ENCODE measurements at places on chromosomes 5 and 9.

- DNase-seq: no peak
Observed at GRCh38 chr5:98936948-98937715, 8.3 kb upstream of the CHD1 start.

DNA sequence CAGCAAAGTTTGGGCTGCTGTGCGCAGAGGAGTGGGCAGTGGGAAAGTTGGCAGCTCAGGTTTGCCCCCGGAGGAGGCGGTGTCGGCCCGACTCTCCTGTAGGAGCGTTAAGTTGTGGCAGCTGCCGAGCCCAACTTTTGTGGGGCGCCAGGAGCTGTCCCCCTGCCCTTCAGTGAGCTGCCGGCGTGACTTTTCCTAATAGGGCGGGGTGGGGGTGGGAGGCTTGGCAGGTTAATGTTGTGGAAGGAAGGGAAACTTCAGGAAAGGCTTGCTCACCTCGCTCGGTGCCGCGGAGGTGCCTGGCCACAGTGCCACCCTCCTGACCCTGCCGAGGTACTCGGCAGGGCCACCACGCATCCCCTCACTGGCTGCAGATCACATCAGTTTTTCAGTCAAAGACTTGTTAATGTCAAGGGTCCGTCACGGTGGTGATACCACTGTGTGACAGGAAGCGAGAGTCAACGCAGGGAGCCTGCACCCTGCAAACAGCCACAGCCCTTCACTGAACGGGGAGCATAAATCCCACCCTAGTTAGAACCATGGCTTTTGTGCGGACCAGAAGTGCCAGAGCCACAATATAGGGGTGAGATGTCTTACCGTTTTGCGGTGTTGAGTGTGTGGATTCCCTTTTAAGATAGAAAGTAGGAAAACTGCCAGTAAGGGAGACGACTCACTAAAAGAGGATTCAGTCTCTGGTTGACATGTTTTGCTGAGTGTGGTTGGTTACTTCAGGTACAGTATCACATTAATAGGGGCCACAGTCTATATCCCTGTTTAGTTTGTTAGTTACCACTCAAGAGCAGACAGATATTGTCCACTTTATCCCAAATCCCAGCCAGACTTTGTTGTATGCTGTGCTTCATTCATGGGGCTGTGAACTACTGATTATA is 796 bp downstream of the LNPEP start:
- peak; percentile 16 for DNase-seq

- DNase-seq: no peak
Observed at GRCh38 chr5:173758676-173759075, 129.5 kb upstream of the CPEB4 start.

- DNase-seq: no peak
Observed at GRCh38 chr9:70195456-70195855, 63.3 kb upstream of the SMC5 start.

DNA sequence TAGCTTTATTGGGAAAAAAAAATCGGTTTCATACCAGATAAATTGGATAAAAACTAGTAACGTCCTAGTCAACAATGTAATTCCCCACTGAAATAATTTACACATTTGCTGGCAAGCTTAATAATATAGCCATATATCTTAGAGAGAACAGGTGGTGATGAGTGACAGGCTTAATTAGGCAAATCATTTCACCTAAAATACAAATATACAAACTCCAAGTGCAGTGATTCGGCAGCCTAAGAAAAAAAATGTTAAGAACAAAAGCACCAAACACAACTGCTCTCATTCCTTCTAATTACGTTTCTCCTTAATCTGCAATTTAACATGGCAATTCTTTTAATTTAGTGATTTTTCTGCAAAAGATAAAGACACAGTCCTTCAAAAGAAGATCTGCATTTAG is 56.0 kb upstream of the SLC25A51 start:
- no peak for DNase-seq

GRCh38 chr5:74636149-74636548 is 4.4 kb downstream of the ENC1 start:
- no peak for DNase-seq

DNA sequence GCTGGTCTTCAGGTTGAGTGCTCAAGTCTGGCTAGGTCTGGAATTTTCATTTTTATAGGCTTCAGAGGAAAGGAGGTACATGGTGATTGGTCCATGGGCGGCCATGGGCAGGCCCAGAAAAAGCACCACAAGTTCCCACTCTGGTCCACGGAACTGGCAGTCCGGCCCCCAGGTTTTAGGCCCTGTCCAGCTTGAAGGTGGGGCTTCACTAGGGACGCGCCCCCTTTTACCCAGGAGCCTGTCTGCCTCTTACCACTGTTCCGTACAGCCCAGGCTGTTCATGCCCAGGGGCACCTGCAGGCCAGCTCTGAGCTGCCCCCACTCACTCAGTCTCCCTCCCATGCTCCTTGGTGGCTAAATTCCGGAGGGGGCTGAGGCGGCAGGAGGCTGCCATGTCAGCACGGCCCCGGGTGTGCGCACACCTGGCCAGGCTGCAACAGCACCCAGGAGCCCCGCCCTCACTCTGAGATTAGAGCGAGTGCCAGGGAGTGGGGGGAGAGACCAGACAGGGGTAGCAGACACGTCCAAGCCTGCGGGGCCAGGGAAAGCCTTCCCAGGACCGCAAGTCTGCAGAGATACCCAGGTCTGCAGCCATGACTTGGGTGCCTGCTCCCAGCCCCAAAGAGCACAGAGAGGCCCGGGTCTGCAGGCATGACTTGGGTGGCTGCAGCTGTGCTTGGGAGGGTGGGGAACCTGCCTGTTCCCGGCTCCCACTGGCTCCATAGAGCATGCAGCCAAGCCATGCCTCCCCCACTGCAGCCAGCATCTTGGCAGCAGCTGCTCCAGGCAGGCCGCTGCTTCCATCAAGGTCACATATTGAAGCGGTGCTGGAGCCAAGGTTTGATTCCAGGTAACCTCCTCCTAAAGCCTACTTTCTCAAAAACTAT is 390.2 kb upstream of the SGCD start:
- DNase-seq: no peak

DNA sequence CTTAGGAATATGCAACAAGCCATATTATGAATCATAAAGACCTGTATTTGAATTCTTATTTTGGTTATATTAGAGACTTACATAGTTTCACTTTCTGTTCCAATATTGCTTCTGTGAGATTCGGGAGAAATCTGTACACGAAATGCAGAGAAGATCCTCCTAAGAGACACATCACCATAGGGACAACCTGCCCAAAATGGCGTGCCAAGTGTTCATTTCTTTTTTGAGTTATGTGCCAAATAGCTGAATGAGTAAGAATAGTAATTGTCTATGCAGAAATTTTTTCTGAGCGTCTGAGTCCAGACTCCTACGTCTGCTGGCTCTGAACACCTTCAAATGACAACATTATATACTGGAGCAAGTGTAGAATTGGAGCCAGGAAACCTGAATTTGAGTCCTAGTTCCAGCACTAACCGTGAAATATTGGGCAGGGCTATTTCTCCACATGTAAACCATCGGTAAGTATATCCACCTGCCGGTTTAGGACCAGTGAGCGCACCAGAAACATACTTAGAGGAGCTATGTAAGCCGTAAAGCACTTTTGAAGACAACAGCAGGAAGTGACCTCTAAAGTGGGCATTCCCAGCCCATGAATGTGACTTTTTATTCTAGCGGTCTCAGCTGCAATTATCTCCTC is 163.9 kb upstream of the DMRT1 start:
- DNase-seq: no peak

DNA sequence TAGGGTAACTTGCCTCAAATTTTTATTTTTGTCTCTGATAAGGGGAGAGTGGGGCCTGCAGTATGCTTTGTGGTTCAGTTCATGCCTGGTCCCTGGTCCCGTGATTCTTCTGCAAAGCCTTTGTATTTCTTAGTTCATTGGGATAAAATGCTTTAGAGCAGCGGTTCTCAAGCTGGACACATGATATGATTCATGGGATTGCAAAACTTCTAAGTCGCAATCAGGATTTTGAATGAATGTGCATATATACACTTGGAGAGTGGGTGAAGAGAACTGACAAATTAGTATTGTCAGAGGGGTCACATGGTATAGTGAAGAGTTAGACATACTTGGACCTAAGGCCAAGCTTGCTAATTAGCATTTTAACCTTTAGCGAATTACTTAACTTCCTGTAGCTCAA is 265.4 kb upstream of the KLF9 start:
- no peak for DNase-seq

DNA sequence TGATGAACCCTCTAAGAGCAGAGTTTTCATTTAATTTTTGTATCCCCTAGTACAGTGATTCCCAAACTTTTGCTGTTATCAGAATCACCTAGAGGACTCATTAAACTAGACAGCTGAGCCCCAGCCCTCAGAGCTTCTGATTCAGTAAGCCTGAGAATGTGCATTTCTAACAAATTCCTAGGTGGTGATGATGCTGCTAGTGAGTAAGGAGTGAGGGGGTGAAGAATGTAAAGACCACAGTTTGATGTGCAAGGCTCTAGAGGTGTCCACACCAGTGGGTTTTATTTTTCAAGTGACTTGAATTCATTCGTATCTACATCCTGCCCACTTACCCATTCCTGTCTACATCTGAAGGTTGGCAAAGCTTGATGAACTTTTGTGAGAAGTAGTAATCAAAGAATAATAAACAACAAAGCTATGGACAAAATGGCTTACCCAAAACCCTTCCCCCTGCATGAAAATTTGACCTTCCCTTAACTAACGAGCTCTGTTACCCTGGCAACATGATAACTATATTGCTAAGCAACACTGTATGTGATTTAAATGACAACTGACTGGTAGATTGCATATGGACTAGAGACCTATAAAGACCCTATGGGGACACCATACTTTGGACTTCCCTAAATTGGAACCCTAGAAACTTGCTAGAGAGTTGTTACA is 35.2 kb downstream of the DTWD2 start:
- no peak for DNase-seq
